ENCODE measurements at places on chromosomes 6 and 20.

DNA sequence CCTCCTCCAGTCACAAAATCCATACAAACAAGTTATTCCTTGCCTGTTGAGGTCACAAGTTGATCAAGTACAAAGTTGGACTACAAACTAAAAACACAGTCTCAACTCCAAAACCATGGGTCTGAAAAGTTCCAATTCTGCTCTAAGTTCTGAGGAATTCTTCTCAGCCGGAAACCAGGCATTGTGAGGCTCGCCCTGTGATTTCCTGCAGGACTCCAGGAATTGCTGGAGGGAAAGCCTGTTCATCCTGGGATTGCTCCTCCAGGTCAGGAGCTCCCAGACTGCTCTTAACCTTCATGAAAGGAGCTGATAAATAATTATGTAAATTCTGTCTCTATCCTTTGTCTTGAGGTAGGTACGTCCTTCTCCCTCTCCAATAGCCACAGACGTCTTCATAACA lies 8.5 kb downstream of the TRAM2 start:
- DNase-seq, result no peak

- no peak for DNase-seq
Observed at GRCh38 chr20:35237486-35237885, 11.0 kb downstream of the MMP24 start.

- peak; percentile 6 for DNase-seq
Observed at GRCh38 chr6:6856538-6857523, 250.9 kb upstream of the RREB1 start.

DNA sequence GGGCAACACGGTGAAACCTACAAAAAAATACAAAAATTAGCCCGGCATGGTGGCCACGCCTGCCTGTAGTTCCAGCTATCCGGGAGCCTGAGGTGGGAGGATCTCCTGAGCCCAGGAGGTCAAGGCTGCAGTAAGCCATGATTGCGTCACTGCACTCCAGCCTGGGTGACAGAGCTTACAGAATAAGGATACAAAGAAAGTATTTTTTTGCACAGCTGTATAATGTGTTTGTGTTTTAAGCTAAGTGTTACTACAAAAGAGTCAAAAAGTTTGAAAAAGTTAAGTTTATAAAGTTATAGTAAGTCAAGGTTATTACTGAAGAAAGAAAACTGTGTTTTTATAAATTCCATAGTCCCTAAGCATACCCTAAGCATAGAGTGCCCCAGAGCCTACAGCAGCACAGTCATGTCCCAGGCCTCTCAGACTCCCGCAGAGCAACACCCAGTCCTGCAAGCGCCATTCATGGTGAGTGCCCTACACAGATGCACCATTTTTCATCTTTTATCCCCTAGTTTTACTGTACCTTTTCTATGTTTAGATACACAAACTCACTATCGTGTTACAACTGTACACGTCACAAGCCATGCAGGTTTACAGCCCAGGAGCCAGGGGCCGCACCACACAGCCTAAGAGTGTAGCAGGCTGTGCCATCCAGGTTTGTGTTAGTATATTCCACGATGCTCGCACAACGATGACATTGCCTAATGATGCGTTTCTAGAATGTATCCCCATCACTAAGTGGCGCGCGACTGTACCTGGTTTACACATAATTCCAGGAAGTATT lies 22.4 kb downstream of the TAF4 start:
- DNase-seq, result no peak

DNA sequence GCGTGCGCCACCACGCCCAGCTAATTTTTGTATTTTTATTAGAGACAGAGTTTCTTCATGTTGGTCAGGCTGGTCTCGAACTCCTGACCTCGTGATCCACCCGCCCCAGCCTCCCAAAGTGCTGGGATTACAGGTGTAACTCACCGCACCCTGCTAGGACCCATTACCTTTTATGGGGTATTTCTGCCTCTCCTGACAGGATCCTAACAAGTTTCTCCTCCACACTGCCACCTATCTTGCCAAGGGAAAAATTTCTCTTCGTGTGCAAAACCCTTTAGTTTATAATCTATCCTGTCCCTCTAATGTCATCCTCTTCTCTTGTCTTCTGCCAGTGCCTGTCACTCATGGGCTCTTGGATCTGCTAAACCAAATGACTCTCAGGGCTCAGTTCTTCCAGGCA lies 1.9 kb downstream of the STMND1 start:
- no peak for DNase-seq

DNA sequence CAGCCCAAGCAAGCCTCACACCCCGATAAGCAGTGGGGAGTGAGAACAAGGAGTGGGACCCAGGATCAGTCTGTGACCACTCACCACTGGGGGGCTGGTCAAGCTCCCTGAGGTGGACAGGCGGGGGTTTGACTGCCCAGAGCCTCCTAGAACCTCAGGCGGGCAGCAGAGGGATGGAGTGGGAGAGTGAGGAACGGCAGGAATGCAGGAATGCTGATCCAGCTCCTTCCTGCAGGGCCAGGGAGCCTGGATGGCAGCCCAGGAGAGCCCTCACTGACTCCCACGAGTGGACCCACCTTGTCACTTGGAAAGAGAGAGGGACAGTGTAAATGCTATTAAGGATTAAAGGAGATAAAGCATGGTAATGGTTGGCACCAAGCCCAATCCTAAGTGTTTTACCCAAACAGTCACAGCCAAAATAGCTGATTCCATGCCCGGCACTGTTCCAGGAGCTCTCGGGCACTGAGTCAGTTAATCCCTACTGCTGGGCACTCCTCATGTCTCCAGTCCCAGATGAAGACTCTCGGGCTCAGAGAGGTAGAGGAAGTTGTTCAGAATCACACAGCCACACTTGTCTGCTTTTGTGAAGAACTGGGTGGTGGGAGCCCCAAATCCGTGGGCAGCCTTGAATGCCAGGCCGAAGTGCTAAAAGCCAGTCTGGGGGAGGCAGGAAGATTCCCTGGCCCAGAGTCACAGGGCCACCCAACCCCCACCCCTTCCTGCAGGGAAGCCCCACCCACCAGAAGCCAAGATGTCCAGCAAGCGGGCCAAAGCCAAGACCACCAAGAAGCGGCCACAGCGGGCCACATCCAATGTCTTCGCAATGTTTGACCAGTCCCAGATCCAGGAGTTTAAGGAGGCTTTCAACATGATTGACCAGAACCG lies 3.1 kb downstream of the MYL9 start:
- DNase-seq, result no peak

GRCh38 chr6:35247642-35248231 lies 11.8 kb upstream of the ZNF76 start:
- DNase-seq, result no peak

- DNase-seq, result no peak
Observed at GRCh38 chr6:143589162-143589561, 77.6 kb upstream of the FUCA2 start.

GRCh38 chr20:32763202-32764004 lies 1.2 kb downstream of the DNMT3B start:
- no peak for DNase-seq

GRCh38 chr20:25289886-25290597 lies 42.2 kb downstream of the PYGB start:
- no peak for DNase-seq

DNA sequence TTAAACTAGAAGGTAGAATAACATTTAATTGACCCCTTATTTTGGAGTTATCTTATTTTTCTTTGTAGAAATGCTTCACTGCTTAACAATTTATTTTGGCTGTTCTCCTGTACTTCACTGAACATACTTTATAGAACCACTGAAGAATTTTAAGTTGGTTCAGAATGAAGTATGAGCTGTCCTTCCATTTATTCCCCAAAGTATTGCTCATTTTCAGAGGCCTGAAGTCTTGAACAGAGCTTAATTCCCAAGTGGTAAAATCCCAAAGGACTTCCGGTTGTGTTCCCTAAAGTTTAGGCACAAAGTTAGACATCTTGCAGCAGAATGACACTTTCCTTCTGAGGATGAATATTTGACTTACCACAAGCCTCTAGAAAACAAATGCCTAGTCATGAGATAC lies 233.3 kb downstream of the TINAG start:
- DNase-seq, result no peak

- no peak for DNase-seq
Observed at GRCh38 chr6:4941782-4942672, 61.8 kb downstream of the RPP40 start.

DNA sequence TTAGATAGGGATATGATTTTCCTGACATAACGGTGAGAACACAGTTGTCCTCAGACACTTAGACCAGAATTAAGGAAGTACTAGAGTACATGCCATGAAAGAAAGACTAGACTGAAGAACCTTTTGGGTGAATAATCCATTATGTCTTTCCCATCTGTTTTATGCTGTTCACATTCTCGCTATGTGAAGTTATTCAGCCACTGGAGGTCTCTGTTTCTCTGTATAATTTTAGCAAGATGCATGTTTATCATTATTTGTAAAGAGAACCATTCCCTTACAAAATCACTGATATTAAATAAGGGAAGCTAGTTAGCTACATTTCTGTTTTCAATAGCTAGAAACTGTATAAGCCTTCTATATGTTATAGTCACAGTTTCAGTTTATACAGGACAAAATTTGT lies 391.9 kb downstream of the CD109 start:
- no peak for DNase-seq

DNA sequence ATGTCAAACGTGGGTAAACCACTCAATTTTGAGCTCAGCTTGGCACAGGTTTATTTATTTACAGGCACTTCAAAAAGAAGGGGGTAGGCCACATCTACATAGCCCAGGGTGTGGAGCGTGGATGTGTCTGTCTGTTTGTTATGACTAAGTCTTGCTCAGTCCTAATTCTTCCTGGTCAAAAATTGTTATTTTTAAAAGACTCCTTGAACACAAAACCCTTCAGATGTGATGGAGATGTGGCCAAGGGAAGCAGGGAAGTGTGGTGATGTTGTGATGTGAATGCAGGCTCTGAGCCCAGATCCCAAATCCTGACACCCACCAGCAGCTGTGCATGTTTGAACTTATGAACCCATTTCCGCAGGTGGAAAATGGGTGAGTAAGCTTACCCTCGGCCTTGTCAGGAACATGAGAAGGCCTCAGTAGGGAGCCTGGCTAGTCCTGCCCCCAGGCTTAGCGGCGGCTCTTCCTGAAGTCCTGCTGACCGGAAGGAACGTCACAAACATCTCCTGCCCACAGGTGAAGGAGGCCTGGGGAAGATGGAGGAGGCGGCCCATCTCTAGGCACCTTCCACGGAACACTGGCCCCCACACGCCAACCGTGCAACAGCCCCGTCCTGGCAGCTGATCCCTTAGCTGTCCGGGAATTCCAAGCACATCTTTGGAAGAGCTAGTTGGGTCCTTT lies 119.7 kb downstream of the MYLK4 start:
- no peak for DNase-seq

All from central memory CD4-positive, alpha-beta T cell (primary cell).